Stimulated activated naive CD8-positive, alpha-beta T cell treated with anti-CD3 and anti-CD28 coated beads, Interleukin-15, Interleukin-2, amounts not matched to agents 100 U/mL and 50 U/mL, for 24 hours (primary cell): ENCODE measurements at places on chromosomes 1 and 21.

DNA sequence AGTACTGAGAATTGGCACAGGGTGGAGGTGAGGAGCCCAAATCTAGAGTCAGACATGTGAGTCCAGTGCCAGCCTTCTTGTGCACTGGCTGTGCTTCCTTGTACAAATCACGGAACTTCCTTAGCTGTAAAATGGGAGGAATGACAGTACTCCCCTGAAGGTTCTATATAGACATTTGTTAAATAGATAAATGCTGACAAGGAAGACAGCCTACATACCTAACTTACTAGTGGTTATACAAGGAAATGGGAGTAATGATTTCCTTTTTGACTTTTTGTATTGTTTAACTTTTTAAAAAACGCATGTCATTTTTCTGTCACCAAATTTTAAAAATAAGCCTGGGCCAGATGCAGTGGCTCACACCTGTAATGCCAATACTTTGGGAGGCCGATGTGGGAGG, 50.2 kb downstream of the WARS2 start:
- no peak for DNase-seq

DNA sequence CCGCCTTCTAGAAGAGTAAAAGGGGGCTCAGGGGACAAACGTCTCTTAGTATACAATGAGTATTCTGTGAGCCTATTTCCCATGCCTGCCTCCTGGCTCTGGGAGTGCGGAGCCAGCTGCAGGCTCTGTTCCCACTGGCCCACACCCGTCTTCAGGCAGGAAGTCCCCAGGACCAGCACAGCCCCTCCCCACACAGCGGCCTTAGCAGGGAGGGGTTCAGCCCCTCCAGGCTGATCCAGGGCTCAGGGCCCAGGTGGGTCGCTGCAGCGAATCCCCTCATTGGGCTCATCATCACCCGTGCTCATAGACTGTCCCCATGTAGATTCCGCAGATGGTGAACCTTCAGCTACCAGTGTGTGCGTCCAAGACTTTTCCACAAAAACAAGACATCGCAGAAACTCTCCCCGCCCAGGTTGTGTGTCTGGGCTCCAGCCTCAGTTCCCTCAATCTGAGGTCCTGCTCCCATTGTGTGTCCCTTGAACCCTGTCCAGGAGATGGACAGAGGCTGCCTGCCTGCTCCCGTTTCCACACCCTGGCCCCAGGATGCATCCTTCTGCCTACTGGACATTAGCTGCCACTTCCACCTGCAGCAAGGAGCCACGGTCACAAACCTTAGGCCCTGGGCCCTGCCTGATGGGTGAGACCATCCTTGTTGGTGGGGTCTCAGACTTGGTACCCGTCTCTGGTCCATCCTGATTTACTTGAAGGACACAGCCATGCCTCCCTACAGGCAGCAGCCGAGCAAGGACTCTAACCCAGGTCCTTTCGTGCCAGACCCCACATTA, 39.4 kb downstream of the NENF start:
- DNase-seq, result no peak

GRCh38 chr1:197341626-197342025, 73.6 kb downstream of the CRB1 start:
- no peak for DNase-seq

GRCh38 chr1:151072224-151072623, 1.7 kb downstream of the GABPB2 start:
- DNase-seq, result no peak

- DNase-seq, result no peak
Observed at GRCh38 chr1:6424000-6424565, 493 bp upstream of the ESPN start.

- DNase-seq, result no peak
Observed at GRCh38 chr1:65009176-65009575, 42.8 kb upstream of the JAK1 start.

DNA sequence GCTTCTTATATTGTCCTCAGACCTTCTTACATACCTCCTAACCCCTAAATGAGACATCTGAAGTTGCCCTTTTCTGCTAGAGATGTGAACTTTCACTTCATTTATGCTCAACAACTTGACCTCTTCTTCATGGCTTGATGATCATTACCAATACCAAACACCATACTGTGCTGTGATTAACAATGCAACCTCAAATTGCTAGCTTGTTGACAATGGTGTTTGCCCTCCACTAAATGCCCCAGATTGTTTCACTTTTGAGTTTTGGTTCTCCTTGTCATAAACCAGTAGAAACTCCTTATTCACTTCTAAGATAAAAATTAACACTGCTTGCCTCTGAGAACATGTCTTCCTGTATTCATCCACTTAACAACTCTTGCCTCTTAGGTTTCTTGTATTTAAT, 5.6 kb downstream of the JAK1 start:
- DNase-seq, result no peak

DNA sequence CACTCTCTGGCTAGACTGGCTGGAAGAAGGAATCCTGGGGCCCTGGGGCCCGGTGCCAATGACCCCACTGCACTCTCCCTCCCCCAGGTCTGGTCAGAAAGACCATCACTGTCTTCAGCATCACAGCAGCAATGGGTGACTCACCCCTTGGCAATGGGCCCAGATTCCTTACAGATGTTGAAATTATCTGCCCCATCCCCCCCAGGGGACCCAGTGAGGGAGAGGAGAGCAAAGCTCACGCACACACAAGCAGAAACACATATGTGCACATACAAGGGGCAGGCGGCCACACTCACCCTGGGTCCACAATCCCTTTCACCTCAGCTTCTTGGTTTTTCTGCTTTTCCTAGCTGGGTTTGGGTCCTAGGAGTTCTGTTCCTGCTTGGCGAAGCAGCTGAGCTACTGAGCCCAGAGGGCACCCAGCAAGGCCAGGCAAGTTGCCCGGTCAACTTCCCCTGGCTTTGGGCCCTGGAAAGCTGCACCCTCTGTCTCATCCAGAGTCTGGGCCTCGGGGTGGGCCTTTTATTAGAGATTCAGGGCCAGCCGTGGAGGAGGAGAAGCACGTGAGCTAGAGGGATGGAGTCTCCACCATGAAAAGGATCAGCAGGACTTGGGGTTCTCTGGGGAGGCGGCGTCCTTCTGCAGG, 2.6 kb downstream of the COL16A1 start:
- DNase-seq, result peak; percentile 54

DNA sequence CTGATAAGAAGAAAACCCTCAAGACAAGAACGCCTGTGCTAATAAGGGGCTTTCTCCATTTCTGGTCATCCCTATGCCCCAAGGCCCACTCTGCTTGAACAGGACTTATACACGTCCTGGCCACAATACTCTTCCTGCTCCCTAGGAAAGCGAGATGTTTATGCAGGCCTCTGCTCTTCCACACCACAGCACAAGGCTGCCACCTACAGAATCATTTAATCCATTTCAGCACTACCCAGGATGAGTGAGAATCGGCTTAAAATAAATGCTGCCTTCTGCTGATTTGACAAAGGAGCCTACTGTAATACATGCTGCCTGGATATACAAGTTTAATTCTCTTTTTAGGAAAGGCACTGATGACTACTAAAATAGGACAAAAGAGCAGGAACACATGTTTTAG, 29.4 kb downstream of the FRRS1 start:
- no peak for DNase-seq

- no peak for DNase-seq
Observed at GRCh38 chr1:222643606-222643937, 25.7 kb downstream of the MIA3 start.

GRCh38 chr1:61477301-61477700, 247.6 kb downstream of the TM2D1 start:
- no peak for DNase-seq

- DNase-seq, result peak; percentile 61
Observed at GRCh38 chr1:153957744-153958110, 685 bp downstream of the CRTC2 start.

- no peak for DNase-seq
Observed at GRCh38 chr1:61356995-61357394, 274.6 kb downstream of the NFIA start.

- DNase-seq, result no peak
Observed at GRCh38 chr1:209583408-209583807, at the start of gene CAMK1G. TSS of gene CAMK1G (plus strand) at chr1:209583714. CDS start at chr1:209594984, 11,270 bp downstream.

DNA sequence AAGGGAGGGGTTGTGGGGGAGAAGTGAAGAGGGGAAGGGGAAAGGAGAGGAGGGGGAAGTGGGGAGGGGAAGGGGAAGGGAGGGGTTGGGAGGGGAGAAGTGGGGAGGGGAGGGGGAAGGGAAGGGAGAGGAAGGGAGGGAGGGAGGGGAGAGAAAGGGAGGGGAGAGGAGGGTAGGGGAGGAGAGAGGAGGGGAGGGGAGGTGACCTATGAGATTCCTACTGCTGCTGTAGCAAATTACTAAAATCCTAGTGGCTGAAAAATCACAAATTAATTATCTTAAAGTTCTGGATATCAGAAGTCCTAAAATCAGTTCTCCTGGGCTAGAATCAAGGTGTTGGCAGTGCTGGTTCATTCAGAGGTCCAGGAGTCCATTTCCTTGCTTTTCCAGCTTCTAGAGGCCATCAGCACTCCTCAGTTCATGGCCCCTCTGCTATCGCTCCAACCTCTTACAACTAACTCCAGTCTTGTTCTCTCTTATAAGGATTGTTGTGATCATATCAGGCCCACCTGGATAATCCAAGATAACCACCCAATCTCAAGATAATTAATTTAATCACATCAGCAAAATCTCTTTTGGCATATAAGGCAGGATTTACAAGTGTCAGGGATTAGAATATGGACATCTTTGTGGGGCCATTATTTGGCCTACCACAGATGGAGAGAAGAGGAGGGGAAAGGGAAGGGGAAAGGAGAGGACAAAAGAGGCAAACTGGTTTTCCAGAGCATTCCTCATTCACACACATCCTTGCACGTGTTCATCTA, 30.4 kb upstream of the KANK4 start:
- DNase-seq, result no peak

DNA sequence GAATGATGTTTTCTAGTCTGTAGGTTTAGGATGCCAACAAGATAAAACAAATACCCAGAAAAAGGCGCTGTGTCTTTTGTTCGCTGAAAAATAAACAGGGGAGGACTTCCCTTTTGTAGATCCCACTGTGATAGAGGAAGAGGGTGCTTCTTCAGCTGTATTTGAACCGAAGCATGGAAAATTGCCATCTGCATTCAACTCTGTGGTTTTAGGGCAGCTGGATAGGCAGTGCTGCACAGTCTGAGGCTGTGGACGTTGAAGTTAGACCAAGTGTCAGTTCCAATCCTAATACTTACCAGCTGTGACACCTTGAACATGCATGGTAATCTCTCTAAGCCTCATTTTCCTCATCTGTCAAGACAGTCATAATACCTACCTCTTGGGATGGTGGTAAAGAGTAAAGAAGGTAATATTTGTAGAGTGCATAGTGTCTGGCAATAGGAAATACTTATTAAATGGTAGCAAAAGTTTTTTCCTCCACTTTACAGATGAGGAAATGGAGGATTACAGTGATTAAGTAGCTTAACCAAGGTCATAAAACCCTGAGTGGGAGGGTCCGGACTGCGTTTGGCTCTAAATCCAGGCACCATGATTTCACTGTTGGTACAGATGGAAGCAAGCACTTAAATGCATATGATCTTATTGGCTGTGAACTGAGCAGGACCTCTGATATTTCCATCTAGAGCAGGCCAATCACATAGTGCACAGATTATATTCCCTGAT, 48.5 kb downstream of the UTP25 start:
- DNase-seq, result no peak

DNA sequence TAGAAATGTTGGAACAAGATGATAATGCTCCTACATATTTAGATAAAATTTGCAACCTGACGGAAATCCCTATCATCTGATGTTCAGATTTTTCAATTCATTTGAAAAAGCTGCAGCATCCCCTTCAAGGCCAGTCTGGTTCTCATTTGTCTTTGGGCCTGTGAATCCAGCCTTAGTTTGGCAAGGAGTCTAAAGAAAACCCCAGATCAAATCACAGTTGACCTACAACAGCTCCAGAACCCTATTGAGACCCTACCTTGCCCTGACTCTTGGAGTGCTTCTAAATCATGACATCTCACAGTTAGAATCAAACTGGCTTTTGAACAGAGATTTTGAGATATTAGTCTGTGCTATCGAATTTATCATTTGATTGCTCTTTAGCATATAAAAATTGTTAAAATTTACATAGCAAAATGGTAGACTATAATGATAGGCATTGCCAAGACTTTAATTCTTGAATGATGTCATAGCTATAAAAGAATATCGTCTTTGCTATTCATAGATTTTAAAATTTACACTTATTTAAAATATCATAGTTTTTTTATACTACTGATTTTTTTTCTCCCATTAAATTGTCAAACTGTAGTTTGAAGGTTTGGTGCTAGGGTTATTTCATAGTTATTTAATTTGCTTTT, 2.2 kb downstream of the PPP2R5A start:
- no peak for DNase-seq

DNA sequence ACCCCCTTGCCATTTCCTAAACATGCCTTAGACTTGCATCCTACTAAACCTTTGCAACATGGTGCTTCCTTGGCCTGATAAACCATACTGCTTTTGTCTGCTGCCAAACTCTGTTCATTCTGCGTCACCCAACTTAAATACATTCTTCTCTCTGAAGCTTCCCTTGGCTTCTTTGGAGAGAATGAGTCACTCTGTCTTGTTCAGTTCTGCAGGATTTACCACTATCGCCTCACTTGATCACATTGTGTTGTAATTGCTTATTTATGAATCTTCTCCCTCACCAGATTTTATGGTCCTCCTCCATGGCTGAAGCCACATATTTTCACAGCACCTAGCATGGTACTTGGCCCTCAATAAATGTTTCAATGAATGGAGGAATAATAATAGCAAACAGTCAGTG, 21.7 kb upstream of the TUT4 start:
- DNase-seq, result no peak

GRCh38 chr1:150243003-150243402, 7.1 kb upstream of the ANP32E start:
- no peak for DNase-seq

- DNase-seq, result no peak
Observed at GRCh38 chr1:174301295-174302077, 142.2 kb downstream of the RABGAP1L start.

DNA sequence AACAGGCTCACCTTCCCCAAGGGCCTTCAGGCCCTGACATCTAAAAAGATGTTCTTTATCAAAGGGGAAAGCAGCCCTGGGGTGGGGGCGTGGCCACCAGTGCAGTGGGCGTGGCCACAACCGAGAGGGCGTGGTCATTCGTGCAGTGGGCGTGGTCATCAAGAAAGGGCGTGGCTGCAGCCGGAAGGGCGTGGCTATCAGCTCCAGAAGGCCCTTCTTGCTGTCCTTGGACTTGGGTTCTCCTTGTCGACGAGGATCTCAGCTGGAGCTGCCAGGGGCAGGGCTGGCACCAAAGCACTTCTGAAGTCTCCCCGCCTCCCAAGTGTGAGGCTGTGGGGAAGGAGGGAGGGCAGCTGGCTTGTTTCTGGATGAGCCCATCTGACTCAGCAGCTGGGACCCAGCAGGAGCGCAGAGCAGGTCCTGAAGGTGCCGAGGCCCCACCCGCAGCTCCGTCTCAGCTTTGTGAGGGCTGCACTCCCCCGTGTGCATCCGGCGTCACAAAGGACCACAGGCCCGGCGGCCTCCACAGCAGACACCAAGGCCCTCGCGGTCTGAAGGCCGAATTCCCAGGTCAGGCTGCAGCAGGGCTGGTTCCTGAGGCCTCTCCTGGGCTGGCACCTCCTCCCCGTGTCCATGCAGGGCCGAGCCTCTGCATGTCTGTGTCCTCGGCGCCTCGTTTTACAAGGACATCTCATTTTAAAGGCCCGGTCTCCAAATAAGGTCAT, 12.8 kb downstream of the PDE9A start:
- peak; percentile 46 for DNase-seq

GRCh38 chr21:31589820-31590219, 69.7 kb upstream of the SOD1 start:
- DNase-seq, result no peak

- DNase-seq, result no peak
Observed at GRCh38 chr1:94708299-94708685, 111.9 kb upstream of the SLC44A3 start.
